ENCODE measurements at places on chromosomes 7 and 10. TPM values are rescaled to one million over a fixed set of nuclear protein-coding genes. Genes with fewer than 3 reads are reported as not detected.

Gene TCAF2
- 2.6 TPM for total RNA-seq

Gene DTX2
- 7.1 TPM for total RNA-seq

Gene EPHB6
- 8.8 TPM for total RNA-seq

Gene STAG3
- total RNA-seq, result 1.6 TPM

Gene MNX1
- total RNA-seq, result not detected

Gene AKR1C8
- not detected for total RNA-seq

Gene LBX1
- not detected for total RNA-seq

Gene NKX2-3
- total RNA-seq, result not detected
